ENCODE measurements at places on chromosomes 2 and 18. TPM values are rescaled to one million over a fixed set of nuclear protein-coding genes. Genes with fewer than 3 reads are reported as not detected.

The TLX2 gene
- total RNA-seq: not detected

GRCh38 chr2:59425247-59425646 is 1128.2 kb downstream of the BCL11A start:
- H3K27ac ChIP-seq: no peak overlapping the region
- DNase-seq: no peak
- no peaks in the 10 kb centered on the region for H3K4me1 ChIP-seq
- no peaks in the 10 kb centered on the region for H3K36me3 ChIP-seq
- no peak overlapping the region for H3K4me3 ChIP-seq
- H3K27me3 ChIP-seq: no peaks in the 10 kb centered on the region

The PTPRN gene
- not detected for total RNA-seq

DNA sequence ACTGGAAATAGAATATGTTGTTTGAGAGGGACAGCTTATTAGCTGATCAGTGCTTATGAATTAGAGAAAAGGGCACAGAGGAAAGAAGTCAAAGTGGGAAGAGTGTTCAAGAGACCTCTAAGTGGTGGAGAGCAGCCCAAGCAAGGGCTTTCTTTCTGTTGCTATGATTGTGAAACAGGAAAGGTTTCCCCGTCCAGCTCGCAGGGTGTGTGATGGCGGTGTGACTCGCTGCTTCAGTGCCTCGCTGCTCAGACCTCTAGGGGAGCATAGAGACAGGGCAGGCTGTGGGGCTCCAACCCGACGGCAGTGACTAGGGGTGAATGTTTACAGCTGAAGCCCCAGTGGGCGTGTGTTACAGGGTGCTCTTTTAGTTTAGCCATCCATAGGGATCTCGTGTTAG is 166.5 kb upstream of the COPS8 start:
- H3K4me1 ChIP-seq: peaks cover 2% of the 10 kb centered on the region
- no peaks in the 10 kb centered on the region for H3K27me3 ChIP-seq
- H3K36me3 ChIP-seq: no peaks in the 10 kb centered on the region
- no peak overlapping the region for H3K27ac ChIP-seq
- DNase-seq: no peak

All from ovary (tissue), 10 donors.